ENCODE measurements at places on chromosomes 5 and 9. TPM values are rescaled to one million over a fixed set of nuclear protein-coding genes. Genes with fewer than 3 reads are reported as not detected.

GRCh38 chr5:3237276-3237868 is 358.3 kb upstream of the IRX1 start:
- DNase-seq, result no peak

DNA sequence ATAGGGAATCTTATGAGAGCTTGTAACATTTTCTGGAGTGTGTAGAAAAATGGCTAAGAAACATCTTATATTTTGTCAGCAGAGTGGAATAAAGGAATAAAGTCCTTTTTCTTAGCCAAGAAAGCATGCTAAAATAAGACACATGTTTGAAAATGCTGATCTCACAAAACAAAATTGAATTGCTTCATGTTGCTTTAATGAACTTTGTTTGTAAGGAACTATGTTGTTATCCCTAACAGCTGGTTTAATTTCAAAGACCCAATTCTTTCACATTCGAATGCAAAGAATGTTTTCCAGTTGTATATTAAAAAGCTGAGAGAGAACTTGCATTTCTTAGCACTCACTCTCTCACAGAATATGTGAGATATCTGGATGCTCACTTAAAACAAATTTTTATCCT is 107.6 kb downstream of the MUSK start:
- DNase-seq, result no peak

GRCh38 chr5:82408033-82408432 is 129.9 kb upstream of the RPS23 start:
- DNase-seq, result no peak

DNA sequence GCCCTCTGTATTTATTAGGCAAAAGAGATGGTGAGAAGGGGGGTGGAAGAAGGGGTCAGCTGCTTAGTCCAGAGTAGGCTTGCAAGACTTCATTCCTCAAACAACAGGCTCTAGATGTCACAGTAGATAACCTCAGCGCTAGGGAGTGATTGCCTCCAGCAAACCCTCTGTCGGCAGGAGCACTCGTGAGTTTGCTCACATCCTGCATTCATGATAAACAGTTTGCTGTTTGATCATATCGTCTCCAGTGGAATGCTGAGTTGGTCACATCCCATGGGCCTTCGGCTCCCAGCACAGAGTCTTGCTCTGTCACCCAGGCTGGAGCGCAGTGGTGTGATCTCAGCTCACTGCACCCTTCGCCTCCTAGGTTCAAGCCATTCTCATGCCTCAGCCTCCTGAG is 3.6 kb downstream of the TTC23L start:
- DNase-seq, result no peak

DNA sequence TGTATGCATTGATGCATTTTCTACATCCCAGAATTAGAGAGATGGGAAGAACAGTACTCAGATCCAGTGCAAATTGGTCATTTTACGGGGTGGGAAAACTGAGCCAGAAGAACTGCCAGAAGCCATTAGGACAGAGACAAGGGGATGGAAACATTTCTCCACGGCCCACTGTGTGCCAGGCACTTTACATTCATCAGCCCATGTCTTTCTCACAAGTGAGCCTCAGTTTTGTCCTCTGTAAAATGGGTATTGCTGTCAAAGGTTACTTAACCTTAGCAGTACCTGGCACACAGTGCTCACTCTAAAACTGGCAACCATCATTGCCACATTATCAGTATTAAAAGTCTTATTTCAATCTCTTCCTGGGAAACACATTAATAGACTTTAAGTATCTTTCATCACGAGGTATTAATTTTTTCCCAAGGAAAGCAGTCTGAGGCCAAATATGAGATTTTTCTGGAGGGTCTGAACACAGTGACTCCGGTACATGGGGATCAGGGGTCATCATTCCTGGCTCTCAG is 5.2 kb downstream of the DUSP1 start:
- no peak for DNase-seq

Gene FOXD4L4
- total RNA-seq, result 0.28 TPM

GRCh38 chr9:37656936-37657335 is 6.2 kb downstream of the FRMPD1 start:
- no peak for DNase-seq

- DNase-seq, result no peak
Observed at GRCh38 chr9:135989722-135990467, 28.7 kb upstream of the UBAC1 start.

DNA sequence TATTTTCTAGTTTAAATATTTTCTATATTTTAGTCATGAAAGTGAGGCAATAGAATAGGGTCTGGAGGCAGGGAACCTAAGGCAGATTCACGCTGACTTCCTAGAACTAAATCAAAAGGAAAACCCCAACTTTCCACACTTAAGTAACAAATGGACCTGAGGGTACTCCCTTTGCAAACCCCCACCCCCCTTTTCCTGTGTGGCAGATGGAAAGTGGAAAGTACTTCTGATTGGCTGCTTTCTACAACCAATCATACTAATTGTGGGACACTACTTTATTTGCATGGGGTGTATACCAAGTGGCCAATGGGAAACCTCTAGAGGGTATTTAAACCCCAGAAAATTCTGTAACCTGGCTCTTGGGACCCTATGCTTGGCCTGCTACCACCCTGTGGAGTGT is 4.8 kb upstream of the CENPH start:
- no peak for DNase-seq

DNA sequence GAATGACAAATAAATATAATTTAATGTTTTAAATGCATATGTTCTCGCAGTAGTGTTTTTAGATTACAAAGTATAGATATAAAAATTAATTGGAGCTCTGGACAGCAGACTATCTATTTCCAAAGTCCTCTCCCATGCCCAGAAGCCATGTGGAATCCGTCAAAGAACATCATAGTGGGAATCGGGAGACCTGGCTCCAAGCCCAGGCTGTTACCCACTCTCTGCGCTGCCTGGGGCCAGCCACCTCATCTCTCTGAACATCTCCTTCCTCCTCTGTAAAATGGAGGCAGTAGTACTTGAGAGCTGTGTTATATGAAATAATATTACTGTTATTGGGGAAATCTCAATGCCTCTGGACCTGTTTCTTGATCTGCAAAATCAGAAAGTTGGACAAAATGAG is 58.1 kb upstream of the SLC30A5 start:
- DNase-seq, result no peak

GRCh38 chr5:172477466-172477865 is 23.1 kb upstream of the SH3PXD2B start:
- no peak for DNase-seq

DNA sequence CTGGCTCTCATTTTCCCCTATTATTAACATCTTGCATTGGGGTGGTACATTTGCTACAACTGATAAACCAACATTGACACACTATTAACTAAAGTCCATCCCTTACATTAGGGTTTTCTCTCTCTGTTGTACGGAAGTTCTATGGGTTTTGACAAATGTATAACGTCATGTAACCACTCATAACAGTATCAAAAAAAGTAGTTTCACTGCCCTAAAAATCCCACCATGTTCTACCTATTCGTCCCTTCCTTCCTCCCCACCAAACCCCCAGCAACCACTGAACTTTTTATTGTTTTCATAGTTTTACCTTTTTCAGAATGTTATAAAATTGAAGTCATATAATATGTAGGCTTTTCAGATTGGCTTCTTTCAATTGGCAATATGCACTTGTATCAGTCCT is 40.1 kb downstream of the MLLT3 start:
- DNase-seq, result no peak

DNA sequence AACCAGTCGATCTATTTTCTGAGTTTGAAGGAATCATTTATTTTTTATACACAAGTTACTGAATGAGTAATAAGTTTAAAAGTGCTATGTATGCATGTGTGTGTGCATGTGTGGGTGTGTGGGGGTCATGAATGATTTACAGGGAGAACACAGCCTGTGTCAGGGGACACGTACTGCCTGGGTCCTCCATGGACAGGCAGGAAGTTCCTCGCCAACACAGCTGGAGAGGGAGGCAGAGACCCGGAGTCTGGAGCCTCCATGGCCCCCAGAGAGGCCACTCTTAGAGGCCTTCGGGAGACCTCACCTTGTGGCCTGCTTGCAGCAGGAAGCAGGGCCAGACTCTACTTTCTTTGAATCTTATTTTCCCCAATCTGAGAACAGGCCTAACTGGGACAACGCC is 144.7 kb downstream of the GABBR2 start:
- no peak for DNase-seq

DNA sequence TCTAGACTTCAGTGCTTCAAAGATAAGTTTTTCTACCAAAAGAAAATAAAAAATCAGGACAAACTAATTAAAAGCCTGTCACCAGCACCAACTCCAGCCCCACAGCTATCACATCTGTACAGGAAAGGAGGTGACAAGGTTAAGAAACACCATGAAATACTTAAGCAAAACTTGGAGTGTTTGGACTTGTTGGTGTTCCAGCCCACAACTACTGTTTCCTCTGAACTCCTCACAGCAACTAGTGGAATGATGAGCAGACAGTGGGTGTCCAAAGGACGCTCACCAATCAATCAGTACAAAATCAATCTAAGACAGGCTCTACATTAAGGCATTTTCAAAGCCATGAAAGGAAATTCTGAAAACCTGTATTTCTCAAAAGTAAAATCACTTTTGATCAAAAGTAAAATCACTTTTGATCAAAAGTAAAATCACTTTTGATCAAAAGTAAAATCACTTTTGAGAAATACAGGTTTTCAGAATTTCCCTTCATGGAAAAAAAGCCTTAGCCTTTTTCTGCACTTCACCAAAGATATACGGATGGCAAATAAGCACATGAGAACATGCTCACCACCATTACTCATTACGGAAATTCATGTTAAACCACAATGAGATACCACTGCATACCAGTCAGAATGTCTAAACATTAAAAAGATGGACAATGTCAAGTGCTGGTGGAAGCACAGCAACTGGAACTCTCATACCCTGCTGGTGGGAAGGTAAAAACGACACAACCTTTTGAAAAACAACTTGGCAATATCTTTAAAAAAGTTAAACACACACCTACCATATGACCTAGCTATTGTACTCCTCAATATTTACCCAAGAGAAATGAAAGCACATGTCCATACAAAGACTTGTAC is 79.7 kb downstream of the MED27 start:
- DNase-seq, result no peak

Gene JAKMIP2
- total RNA-seq, result 4.9 TPM

DNA sequence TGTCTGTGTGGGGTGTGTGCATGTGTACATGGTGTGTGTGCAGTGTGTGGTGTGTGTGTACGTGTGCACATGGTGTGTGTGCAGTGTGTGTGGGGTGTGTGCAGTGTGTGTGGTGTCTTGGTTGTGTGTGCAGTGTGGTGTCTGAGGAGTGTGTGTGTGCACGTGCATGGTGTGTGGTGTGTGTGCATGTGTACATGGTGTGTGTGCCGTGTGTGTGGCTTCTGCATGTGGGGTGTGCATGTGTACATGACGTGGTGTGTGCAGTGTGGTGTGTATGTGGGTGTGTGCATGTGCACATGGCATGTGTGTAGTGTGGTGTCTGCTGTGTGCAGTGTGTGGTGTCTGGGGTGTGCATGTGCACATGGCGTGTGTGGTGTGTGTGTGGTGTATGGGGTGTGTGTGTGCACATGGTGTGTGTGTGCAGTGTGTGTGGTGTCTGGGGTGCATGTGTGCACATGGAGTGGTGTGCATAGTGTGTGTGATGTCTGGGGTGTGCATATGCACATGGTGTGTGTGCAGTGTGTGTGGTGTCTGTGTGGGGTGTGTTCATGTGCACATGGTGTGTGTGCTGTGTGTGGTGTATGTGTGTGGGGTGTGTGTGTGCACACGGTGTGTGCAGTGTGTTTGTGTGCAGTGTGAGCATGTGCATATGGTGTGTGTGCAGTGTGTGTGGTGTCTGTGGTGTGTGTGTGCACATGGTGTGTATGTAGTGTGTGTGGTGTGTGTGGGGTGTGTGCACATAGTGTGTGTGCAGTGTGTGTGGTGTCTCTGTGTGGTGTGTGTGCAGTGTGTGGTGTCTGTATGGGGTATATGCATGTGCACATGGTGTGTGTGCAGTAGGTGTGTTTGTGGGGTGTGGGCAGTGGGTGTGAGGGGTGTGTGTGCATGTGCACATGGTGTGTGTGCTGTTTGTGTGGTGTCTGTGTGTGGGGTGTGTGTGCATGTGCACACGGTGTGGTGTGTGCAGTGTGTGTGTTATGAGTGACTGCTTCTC is 40.6 kb upstream of the ZNG1F start:
- DNase-seq, result no peak

DNA sequence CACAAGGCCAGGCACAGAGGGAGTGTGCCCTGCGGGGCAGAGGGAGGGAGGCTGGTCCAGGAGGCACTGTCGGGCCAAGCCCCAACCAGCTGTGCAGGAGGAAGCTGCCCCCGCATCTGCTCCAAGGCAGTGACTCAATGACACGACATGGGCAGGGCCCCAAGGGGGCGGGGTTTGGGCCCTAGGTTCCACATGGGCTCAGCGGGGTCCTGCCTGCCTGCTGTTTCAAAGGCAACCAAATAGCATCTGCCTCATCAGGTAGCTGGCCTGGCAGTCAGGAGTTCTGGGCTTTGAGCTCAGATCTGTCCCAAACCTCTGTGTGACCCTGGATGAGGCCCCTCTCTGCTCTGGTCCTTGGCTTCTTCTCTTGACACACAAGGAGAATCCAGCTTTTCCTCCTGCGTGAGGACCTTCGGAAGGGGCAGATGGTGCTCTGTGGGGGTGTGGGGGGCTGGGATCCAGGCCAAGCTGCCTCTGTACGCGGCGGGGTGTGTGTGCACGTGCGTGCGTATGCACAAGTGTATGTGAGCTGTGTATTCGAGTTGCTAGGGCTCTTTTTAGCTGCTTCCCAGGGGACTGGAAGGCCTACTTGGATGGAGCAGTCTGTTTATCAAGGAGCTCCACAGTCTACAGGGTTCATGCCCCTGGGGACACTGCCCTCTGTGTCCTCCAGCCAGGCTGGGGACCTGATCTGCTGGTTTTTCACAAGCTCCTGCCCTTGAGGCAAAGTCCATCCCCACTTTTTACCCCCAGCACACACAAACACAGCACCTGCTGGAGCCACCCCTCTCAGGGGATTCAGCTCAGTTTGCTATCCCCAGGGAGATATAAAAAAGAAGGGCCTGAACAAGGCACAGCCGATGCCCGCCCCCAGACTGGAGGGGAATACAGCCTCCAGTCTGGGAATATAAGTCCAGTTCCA is 138.9 kb downstream of the RGS3 start:
- DNase-seq, result no peak

- DNase-seq, result no peak
Observed at GRCh38 chr9:76944011-76944410, 38.1 kb upstream of the PRUNE2 start.

DNA sequence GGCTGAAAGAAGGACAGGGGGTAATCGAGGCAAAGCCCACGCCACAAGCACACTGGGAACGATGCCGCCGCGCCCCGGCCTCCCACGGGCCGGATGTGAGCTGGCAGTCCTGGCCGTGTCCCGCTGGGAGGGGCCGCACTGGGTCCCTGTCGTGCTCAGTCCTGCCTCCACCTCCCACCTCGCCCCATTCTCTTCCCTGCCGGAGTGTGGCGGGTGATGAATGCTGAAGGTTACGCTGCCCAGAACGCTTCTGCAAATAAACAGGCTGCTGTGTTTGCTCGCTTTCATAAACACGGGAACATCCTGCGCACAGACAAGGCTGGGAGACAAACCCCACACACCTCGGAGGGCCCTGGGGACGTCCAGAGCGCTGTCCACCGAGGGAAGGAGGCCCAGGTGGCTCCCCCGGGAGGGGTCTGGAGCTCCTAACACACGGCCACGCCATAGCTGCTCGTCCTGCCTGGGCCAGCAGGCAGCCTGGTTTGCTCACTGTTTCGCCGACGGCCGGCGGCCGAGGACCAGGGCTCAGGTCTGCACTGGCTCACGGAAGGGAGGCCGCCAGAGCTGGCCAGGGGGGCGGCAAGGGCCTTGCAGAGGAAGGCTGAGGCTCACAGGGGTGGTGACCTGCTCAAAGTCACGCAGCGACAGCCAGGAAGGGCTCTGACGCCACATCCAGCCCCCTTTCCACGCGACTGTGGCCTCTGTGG is 2.3 kb downstream of the DNLZ start:
- DNase-seq, result no peak

- DNase-seq, result no peak
Observed at GRCh38 chr9:4098031-4098430, 201.8 kb downstream of the GLIS3 start.

Gene PCDHB12
- total RNA-seq, result not detected

Data from activated naive CD8-positive, alpha-beta T cell treated with anti-CD3 and anti-CD28 coated beads, Interleukin-2, amount 10 ng/mL, durations not matched to agents 7 days and 5 days (primary cell).